ENCODE measurements at places on chromosomes 3 and 15.

- DNase-seq, result no peak
These were observed 15.4 kb downstream of the HHLA2 start for GRCh38 chr3:108311797-108312196.

DNA sequence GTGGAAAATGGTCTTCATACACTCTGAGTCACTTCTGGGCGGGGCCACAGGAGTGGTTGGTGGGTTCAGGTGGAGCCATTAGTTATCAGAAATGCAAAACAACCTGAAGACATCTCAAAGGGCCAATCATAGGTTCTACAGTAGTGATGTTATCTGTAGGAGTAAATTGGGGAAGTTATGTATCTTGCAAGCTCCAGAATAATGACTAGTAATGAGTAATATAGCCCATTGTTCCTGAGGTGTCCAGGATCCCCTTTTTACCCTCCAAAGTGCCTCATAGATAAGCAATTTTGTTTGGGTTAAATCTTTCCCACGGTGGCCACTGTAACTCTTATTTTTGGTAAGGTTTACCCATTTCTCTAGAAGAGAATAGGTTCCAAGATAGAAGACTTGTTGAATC lies 91.7 kb downstream of the PIK3R4 start:
- DNase-seq, result no peak

GRCh38 chr15:70342554-70343548 lies 245.1 kb upstream of the TLE3 start:
- DNase-seq, result no peak

DNA sequence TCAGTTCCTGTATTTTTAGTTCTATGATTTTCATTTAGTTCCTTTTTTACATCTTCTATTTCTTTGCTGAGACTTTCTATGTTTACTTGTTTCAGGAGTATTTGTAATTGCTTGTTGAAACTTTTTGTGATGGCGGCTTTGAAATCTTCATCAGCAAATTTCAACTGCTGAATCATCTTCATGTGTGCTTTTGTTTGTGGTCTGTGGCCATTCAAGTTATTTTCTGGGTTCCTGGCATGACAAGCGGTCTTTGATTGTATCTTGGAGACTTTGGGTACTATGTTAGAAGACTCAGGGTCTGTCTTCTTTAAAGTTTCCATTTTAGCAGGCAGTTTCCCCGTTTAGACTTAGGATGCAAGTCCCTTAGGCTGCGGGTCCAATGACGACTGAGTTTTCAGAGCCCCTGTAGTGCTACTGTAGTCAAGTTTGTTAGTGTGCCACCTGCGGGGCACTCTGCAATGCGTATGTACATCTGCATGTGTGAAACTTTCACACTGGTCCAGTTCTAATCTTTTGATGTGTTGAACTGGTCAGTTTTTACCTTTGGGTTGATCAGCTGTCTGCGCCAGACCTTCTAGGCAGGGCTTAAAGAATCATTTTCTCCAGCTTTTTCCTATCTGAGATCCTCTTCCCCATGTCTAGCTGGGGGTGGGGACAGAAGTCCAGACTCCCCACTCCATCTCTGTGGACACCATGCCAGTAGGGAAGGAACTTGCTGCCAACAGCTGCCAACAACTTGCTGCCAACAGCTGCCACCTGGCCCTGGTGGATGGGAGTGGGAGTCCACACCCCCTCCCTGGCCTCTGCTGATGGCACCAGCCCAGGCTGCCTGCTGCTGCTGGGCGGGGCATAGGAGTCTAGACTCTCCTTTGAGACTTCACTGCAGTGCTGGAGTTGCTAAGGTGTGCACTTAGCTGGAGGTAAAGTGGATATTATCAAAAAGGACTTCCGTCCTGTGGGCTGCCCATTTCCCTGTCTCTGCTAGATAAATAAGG lies 190.9 kb downstream of the TJP1 start:
- DNase-seq, result no peak

Measured in GOT3 (cell line).